ENCODE measurements at places on chromosomes 2 and 18.

- no peak for DNase-seq
Observed at GRCh38 chr2:25587361-25587760, 86.0 kb downstream of the DTNB start.

DNA sequence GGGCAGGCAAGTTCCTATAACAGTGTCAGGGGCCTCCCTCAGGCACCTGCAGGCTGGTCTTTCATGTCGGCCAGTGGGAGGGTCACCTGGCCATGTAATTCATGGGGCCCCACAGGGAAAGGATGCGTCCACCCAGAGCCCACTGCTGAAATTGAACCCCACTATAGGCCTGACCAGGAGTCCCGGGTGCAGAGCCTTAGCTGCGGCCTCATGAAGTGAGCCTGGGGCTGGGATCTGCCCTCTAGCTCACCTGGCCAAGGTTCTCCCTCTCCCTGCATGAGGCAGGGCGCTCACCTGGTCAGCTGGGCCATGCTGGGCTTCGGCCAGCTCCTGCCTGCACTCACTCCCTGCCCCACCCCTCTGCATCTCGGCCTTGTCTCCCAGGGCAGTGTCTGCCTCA lies 41.1 kb downstream of the C1QL2 start:
- DNase-seq, result no peak

GRCh38 chr18:74234326-74235171 lies 57.2 kb downstream of the CYB5A start:
- no peak for DNase-seq

GRCh38 chr18:62089174-62089573 lies 97.7 kb downstream of the PIGN start:
- no peak for DNase-seq

DNA sequence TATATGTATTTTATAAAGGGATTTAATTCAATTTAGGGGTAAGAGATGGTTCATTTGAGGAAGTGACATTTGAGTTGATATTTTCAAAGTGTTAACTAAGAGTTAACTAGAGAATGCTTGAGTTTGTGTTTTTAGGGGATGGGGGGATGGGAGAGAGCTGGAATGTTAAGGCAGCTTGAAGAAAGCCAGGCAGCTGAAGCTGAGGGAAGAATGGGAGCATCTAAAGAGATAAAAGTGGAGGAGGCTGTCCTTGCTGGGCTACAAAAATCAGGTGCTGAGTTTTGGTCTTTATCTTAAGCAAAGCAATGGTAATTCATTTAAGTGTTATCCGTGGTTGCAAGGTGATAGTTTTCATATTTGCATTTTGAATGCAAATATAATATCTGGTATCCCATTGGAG lies 9.2 kb downstream of the CHST9 start:
- DNase-seq, result no peak

- DNase-seq, result no peak
Observed at GRCh38 chr2:134369220-134369902, 115.5 kb downstream of the MGAT5 start.

DNA sequence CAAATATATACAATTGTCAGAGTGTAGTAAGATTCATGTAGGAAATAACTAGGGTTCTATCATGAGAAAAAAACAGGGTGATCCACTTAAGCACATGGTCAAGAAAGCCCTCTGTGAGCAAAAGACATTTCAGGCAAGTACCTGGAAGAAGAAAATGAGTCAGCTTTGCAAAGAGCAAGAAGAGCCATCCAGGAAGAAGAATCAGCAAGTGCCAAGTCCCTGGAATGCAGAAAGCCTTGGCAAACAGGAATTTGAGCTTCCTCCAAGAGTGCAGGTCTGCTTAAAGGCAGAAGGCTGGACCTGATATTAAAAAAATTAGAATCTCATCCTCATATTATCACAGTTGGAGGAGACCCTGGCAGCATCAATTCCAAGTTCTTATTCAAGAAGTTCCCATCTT lies 188.5 kb upstream of the CELF4 start:
- DNase-seq, result no peak
